ENCODE measurements at places on chromosomes 16 and 17.

DNA sequence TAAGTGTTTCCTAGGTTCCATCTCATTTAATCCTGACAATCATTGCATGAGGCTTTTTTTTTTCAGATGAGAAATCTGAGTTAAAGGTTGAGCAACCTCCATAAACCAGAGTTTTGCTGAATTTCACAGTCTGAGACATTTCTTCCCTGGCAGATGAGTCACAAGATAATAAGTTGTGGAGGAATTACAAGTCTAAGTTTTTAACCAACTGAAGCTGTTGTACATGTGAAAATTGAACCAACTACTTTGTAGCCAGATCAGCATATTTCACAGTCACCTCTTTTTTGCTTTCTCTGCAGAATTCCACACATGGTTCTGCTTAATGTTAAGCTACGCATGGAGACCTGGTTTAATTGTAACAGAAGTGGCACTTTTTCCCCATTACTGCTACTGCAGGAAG lies 765.6 kb downstream of the CDH11 start:
- no peak for DNase-seq

- peak; percentile 62 for DNase-seq
Observed at GRCh38 chr17:19706791-19707727, 9.3 kb downstream of the SLC47A2 start.

DNA sequence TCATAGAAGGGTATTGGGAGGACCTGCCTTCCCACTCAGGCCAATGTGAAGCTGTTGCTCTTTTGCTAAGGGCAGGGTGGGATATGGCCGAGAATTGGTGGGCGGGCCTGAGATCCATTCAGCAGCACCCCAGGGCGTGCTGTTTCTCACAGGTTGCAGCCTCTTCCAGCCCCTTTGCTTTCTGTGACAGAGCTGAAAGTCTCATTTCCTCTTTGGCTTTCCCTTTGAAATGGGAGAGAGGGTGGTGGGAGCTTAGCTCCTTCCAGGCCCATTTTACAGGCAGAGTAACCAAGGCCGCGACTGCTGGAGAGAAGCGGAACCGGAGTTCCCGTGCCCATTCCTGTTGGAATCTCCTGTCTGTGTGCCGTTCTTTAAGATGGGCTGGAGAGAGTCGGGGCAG lies 183.0 kb downstream of the RAB11FIP4 start:
- DNase-seq = no peak

DNA sequence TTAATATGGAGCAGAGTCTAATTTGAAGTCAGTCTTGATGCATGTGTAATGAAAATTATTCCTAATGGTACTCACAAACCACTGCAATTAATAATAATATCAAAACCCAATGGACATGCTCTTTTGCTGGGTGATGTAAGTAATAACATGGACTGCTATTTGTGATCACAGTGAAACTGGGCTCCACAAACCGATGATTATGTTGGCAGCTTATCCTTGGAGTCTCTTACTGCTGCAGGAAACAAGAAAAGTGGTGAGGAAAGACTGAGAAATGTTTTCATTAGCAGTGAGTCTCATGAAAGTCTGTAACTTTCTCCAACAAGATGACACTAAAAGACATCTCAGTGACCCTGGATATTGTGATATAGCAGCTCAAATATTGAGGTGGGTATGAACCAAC lies 45.2 kb downstream of the TMEM100 start:
- DNase-seq = no peak

GRCh38 chr17:17503566-17504130 lies 7.5 kb upstream of the RASD1 start:
- DNase-seq = no peak

DNA sequence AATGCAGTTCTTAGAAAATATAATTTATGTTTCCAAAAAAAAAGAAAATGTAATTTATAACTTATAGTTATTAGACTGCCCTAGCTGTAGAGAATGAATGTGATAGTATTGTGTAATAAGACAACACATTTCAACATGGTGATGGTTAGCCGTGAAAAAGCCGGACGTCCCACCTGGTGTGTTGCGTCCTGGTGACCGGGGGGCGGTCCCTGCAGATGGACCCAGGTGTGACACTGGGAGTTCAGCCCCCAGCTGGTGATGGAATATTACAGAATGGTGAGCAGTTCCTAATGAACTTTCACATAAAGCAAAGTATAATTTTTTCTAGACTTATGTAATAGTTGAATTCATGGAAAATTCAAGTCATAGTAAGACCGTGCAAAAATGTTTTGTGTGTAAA lies 132.8 kb downstream of the LAT start:
- DNase-seq = no peak

- DNase-seq = no peak
Observed at GRCh38 chr17:64217249-64217691, 45.8 kb downstream of the TEX2 start.

DNA sequence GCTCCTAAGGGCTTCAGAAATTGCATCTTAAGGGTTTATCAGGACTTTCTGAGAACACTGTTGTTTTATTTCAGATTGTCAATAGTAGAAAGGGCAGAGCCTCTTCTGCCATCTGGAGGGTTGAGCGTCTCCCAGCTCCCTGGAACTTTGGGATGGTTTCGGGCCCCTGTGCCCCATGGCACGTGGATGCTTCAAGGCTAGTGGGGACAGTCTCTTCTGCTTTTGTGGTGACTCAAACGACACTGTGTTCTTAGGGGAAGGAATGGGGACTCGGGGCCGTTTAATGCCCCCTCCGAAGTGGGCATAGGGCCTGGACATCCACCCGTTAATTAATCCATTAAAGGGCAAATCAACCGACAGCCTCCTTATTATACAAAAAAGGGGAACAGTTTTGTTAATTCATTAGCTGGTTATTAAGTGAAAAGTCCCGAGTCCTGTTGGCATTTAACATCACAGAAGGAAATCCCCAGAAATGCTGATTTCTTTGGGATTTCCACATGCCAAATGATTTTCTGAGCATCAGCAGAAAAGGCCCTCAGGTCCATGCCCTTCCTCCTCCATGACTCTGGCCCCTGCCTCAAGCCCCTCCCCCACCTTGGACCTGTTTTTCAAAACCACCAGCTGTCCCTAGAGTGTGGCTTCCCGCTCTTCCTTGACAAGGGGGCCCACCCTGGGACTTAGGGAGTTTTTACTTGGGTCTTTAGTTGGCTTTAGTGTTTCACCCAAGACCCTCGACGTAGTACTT lies 68.7 kb downstream of the ARSG start:
- DNase-seq = no peak

- DNase-seq = no peak
Observed at GRCh38 chr17:73788111-73788510, 143.9 kb upstream of the SDK2 start.

DNA sequence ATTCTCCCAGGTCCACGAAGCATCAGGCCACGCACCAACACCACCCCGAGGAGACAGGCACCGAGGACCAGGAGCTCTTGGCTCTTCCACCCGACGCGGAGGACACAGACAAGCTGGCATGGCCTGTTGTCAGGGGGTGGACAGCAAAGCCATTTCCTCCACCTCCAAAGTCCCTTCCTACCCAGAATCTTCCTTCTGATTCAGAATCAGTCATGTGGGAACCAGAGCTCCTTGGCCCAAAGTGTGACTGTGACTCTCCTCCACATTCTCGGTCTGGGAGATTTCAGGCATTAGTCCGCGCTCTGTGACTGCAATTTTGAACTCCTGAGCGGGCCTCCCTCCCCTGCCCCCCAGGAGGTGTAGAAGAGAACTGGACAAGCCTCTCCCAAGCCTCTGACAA lies 9.2 kb downstream of the DNAH17 start:
- no peak for DNase-seq

DNA sequence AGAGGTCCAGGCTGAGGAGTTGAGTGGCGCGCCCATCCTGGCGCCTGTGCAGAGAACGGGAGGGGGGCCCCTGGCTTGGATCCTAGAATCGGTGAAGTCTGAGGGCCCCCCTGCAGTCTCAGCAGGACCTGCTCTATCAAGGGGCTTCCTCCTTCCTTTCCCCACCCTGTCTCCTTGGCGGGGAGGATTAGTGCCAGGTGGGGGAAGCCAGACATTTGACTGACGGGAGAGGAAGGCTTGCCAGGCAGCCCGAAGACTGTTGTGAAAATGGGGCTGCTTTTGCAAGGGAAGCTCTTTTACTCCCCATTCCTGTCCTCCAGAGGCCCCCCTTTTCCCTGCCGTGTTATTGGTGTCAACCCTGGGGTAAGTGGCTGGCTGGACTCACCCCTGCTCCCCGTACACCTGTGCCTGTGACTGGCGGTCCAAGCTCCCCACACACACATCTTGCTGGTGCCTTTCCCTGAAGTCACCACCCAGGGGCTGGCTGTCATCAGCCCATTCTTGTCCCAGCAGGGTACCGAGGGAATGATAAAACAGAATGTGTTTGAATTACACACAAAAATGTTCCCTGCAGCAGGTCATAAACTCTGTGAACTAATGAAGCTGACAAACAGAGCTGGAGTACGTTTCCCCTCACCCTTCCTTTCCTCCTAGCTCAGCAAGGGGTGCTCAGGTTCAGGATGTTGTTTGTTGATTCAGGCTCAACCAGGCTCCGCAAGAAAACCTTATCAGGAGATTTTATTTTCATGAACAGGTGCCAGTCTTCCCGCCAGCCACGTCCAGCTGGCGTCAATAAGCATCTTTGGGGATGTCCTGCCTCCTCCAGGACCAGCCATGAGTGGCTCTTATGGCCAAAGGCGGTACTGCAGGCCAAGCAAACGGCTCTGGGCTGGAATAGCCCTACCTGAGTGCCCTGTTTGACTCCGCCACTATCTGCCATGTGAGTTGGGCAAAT lies 4.4 kb upstream of the ARMC7 start:
- peak; percentile 70 for DNase-seq

DNA sequence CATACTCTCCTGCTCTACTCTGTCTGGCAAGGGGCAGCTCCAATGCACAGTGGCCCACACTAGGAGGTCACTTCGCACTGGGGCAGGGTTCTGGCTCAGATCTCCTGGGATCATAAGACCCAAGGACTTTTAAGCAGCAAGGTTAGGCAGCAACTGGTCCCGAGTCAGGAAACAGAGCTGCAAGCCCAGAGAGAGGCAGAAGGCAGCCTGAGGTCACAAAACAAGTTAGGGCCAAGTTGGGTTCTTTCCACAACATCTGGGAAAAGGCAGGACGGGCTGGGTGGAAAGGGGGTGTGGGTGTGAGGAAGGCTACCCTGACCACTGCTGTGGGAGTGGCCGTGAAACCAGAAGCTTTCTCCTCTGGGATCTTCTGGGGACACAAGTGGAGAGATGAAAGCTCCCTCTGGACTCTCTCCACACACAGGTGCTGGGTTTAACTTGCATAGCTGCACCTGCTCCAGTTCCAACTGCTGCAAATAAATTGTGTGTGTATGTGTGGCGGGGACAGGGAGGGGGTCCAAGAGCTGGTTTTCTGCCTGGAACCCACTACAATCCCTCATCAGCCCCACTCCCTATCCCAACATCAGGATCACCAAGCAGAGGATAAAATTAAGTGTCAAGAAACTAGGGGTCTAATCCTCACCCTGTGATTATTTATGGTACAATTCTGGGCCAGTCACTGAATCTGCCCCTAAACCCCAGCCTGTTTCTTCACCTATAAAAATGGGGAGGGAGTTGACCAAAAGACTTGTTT lies 8.0 kb upstream of the TSPOAP1 start:
- DNase-seq = no peak

- DNase-seq = peak; percentile 72
Observed at GRCh38 chr17:27245230-27245696, 48.7 kb upstream of the WSB1 start.

DNA sequence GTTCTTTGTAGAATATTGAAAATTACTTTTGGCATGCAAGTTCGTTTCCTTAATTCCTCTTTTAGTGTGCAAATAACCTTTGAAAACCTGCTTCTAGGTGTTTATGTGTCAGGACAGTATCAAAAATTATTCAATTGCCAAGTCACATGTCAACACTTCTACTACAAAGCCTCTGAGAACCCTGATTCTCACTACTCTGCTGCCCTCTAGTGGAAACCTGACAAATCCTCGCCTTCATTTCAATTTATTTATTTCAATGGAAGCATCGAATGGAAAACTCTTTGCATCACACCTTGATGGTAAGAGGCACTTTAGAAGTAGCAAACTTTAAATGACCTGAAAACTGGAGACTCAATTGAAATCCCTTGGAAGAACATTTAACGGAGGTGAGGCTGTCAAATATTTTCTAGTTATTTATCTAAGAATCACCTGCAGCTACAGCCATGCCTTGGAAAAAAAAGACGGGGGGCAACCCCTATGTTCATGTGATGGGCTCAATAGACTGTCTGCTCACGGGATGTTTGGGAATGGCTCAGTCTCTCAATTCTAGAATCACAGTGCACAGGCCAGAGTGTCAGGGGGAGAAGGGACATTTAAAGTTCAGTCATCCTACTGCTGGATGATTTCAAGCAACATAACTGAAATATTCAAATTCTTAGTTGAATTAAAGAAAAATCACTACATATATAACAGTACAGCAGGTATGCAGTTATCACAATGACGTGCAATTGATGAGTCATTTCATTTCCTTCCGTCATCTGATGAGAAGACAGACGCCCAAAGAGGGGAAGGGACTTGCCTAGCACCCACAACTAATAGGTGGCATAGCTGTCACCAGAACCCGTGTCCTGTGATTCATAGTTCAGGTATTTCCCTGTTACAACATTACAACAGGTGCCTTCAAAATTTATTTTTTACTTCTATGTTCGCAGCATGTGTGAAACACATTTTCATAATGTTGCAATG lies 563.9 kb downstream of the TOX3 start:
- DNase-seq = peak; percentile 56

Data from DMS 273 treated with DMSO at 0.1 percent for 48 hours (cell line).